H1 (cell line): ENCODE measurements at places on chromosomes 4 and X. TPM values are rescaled to one million over a fixed set of nuclear protein-coding genes. Genes with fewer than 3 reads are reported as not detected.

- H3K4me1 ChIP-seq, result peaks cover 18% of the 10 kb centered on the region
- 0 out of 2 replicates have a peak, but pooled peaks cover 2% of the 10 kb centered on the region for H3K27me3 ChIP-seq
- peak overlapping the region; percentile 56; the same call in 1 of the 2 replicates for H3K4me3 ChIP-seq
Measured at GRCh38 chrX:68913249-68913547, 84.4 kb downstream of the EFNB1 start.

GRCh38 chrX:49309401-49309981 lies 6.0 kb downstream of the GAGE10 start:
- peak; percentile 29 for DNase-seq
- peak overlapping the region; percentile 86; the same call in 1 of the 2 replicates for H3K27ac ChIP-seq
- peaks cover 22% of the 10 kb centered on the region for H3K4me1 ChIP-seq
- H3K27me3 ChIP-seq, result no peaks in the 10 kb centered on the region

GRCh38 chr4:184346682-184347081 lies 127.7 kb downstream of the IRF2 start:
- H3K4me1 ChIP-seq, result peaks cover 18% of the 10 kb centered on the region
- peak overlapping the region; percentile 68; the same call in 1 of the 2 replicates for H3K27ac ChIP-seq
- DNase-seq, result no peak
- no peaks in the 10 kb centered on the region for H3K27me3 ChIP-seq
- H3K4me3 ChIP-seq, result no peak overlapping the region

DNA sequence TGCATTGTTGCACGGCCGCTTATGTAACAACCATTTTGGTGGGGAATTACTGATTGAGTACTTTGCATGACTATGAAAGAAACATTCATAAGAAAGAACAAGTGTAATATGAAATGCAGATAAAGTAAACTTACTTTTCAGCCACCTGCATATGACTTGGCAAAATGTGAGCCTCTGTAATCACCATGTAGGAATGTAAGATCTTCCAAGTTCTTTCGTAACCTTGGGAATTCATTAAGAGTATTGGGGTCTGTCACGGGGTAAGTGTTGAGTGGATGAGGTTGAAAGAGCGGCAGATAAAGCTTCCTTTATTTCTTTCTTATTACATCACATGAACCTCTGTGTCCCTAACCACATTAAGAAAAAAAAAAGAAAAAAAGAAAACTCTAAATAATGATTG lies 348.5 kb upstream of the NR3C2 start:
- H3K27me3 ChIP-seq, result no peaks in the 10 kb centered on the region
- no peak overlapping the region for H3K4me3 ChIP-seq
- peaks cover 2% of the 10 kb centered on the region; the same call in 1 of the 2 replicates for H3K4me1 ChIP-seq
- H3K27ac ChIP-seq, result no peak overlapping the region
- no peak for DNase-seq

DNA sequence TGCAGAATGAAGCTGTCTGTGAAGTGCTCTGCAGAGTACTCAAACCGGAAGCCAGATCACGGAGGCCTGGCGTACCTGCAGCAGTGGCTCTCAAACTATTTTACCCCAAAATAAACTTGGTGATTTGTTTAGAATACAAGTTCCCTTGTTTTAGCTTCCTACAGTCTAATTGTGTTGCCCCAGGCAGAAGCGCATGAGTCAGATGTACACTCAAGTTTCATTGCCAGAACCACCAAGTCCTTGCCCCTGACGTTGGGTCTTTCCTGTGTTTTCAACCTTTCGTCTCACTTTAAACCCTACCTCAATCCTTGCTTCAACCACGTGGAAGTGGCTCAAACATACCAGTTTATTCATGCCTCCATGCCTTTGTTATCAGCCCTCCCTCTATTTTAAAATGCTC lies 66.2 kb upstream of the SLC7A11 start:
- H3K4me1 ChIP-seq, result no peaks in the 10 kb centered on the region
- H3K4me3 ChIP-seq, result no peak overlapping the region
- no peaks in the 10 kb centered on the region for H3K36me3 ChIP-seq
- DNase-seq, result no peak

- no peak overlapping the region for H3K4me3 ChIP-seq
- no peak overlapping the region for H3K27ac ChIP-seq
- H3K36me3 ChIP-seq, result no peaks in the 10 kb centered on the region
Measured at GRCh38 chrX:25154168-25154567, 138.4 kb upstream of the ARX start.

DNA sequence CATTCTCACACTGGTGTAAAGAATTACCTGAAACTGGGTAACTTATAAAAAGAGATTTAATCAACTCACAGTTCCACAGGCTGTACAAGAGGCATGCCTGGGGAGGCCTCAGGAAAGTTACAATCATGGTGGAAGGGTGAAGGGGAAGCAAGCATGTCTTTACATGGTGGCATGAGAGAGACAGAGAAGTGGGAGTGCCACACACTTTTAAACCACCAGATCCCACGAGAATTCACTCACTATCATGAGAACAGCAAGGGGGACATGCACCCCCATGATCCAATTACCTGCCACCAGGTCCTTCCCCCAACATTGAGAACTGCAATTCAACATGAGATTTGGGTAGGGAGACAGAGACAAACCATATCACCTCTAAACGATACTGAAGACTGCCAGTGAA lies 23.0 kb downstream of the EPGN start:
- H3K4me1 ChIP-seq, result no peaks in the 10 kb centered on the region
- no peak for DNase-seq
- H3K4me3 ChIP-seq, result no peak overlapping the region
- H3K27ac ChIP-seq, result no peak overlapping the region
- no peaks in the 10 kb centered on the region for H3K36me3 ChIP-seq

GRCh38 chr4:3262208-3263052 lies 13.5 kb downstream of the MSANTD1 start:
- H3K4me1 ChIP-seq, result no peaks in the 10 kb centered on the region
- H3K4me3 ChIP-seq, result no peak overlapping the region
- no peak overlapping the region for H3K27ac ChIP-seq
- no peaks in the 10 kb centered on the region for H3K27me3 ChIP-seq
- no peaks in the 10 kb centered on the region for H3K36me3 ChIP-seq
- DNase-seq, result no peak

- H3K4me3 ChIP-seq, result no peak overlapping the region
- no peaks in the 10 kb centered on the region for H3K36me3 ChIP-seq
- no peaks in the 10 kb centered on the region for H3K4me1 ChIP-seq
Measured at GRCh38 chr4:160514126-160514525, 1411.2 kb downstream of the RAPGEF2 start.

DNA sequence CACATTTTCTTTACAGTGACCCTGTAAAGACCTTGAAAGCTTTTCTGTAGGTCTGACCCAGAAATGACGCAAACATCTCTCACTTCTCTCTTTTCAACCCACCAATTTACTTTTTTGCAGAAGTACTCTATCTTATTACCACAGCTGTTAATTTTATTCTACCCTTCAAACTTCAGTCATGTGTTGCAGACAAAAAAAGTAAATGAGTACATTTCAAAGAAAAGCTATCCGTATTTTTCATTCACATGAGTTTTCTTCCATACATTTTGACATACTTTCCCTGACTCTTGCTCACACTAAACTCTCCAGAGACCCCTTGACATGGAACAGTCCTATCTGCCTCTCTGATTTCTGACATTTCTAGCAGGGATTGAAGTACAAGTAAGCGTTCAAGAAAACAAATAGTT lies 51.7 kb downstream of the SLC7A11 start:
- no peak overlapping the region for H3K4me3 ChIP-seq
- no peaks in the 10 kb centered on the region for H3K36me3 ChIP-seq
- no peaks in the 10 kb centered on the region for H3K4me1 ChIP-seq
- no peak for DNase-seq
- H3K27ac ChIP-seq, result no peak overlapping the region

- H3K4me1 ChIP-seq, result no peaks in the 10 kb centered on the region; the same call in 1 of the 2 replicates
- no peak for DNase-seq
- H3K27ac ChIP-seq, result no peak overlapping the region
- H3K4me3 ChIP-seq, result no peak overlapping the region
- H3K36me3 ChIP-seq, result peaks cover 3% of the 10 kb centered on the region; the same call in 1 of the 2 replicates
Measured at GRCh38 chr4:153512952-153513500, 46.9 kb downstream of the TMEM131L start.

GRCh38 chrX:53133400-53133799 lies 39.5 kb downstream of the KANTR start:
- no peaks in the 10 kb centered on the region for H3K36me3 ChIP-seq
- no peak overlapping the region for H3K27ac ChIP-seq
- no peak overlapping the region for H3K4me3 ChIP-seq
- no peaks in the 10 kb centered on the region for H3K27me3 ChIP-seq
- DNase-seq, result no peak

DNA sequence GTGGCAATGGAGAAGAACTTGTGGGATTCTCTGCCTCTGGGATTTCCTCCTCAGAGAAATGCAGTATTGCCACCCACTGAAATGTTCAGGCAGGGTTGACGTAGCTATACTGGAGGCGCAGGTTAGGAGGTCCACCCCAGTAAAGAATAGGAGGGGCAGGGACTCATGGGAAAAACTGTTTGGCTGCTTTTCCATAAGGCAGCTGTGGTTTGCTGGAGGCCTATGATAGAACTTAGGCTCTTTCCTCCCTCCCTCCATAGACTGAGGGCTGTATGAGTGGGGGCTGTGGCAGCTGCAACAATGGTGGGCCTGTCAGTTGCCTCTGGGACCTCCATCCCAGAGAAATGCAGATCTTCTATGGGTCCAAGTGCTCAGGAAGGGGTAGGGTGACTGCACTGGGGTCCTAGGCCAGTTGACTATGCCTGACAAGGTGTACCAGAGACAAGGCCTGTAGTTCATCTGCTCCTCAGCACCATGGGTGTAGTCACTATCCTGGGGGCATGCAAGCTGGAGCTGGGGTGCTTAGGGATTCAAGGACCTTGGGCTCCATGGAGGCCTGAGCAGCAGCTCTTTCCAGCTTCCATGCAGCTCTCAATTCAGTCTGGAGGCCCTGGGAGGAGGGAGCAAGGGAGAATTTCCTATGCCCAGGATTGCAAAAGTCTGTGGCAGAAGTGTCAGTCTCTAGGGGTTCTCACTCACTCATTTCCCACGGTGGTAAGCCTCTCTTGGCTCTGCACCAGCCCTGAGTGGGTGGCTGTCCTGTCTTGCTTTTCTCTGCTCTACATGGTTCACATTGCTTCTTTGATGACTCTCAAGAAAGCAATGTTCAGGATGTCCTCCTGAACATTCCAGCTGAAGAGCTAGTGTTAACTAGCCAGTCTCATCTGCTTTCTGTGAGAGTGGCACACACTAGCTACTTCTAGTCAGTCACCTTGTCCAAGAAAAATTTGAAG lies 353.0 kb downstream of the IDS start:
- no peaks in the 10 kb centered on the region for H3K4me1 ChIP-seq
- H3K27ac ChIP-seq, result no peak overlapping the region
- no peaks in the 10 kb centered on the region for H3K36me3 ChIP-seq
- DNase-seq, result no peak
- H3K4me3 ChIP-seq, result no peak overlapping the region
- no peaks in the 10 kb centered on the region for H3K27me3 ChIP-seq

- H3K4me3 ChIP-seq, result no peak overlapping the region
- H3K4me1 ChIP-seq, result no peaks in the 10 kb centered on the region
- H3K36me3 ChIP-seq, result no peaks in the 10 kb centered on the region
Measured at GRCh38 chr4:32140636-32141035, 1420.5 kb downstream of the PCDH7 start.

GRCh38 chr4:174663216-174663615 lies 140.9 kb upstream of the HPGD start:
- H3K27ac ChIP-seq, result no peak overlapping the region
- no peaks in the 10 kb centered on the region for H3K27me3 ChIP-seq
- no peak overlapping the region for H3K4me3 ChIP-seq
- H3K4me1 ChIP-seq, result no peaks in the 10 kb centered on the region
- H3K36me3 ChIP-seq, result no peaks in the 10 kb centered on the region

DNA sequence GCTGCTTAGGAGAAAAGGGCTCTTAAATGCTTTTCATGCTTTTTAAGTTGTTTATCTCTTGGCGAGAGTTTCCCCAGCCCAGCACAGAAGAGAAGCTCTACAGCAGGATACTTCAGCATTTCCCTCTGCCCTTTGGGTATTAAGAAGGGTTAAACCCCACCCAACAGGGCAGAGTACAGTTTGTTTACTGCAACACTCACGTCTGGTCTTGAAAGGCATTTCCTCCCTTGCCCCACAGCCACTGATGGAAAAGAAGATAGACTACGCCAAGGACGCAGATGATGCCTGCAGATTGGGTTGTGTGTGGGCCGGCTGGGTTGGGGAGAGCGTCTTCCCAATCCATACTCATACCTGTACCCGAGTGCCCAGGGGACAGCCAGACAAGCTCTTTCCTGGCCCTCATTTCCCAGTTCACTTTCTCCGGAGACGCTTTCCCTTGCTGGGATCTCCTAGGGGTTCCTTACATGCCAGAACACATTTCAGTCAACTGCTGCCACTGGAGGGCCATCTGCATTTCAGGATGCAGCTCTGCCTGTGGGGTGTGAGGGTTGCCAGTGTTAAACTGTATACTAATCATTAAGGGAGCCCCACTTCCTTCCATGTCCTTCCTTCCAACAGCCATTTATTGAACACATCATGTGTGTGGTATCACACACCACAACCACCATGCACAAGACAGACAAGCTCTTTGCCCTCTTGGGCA lies 96.5 kb upstream of the DHX15 start:
- H3K4me3 ChIP-seq, result no peak overlapping the region
- no peaks in the 10 kb centered on the region for H3K36me3 ChIP-seq
- H3K27ac ChIP-seq, result no peak overlapping the region
- H3K27me3 ChIP-seq, result no peaks in the 10 kb centered on the region

- H3K27me3 ChIP-seq, result no peaks in the 10 kb centered on the region
- no peaks in the 10 kb centered on the region for H3K4me1 ChIP-seq
- no peak overlapping the region for H3K27ac ChIP-seq
- DNase-seq, result no peak
Measured at GRCh38 chrX:9663216-9663615, 102.4 kb downstream of the GPR143 start.

GRCh38 chrX:13499736-13500135 lies 69.7 kb upstream of the EGFL6 start:
- H3K4me3 ChIP-seq, result no peak overlapping the region
- H3K4me1 ChIP-seq, result no peaks in the 10 kb centered on the region
- no peak for DNase-seq

DNA sequence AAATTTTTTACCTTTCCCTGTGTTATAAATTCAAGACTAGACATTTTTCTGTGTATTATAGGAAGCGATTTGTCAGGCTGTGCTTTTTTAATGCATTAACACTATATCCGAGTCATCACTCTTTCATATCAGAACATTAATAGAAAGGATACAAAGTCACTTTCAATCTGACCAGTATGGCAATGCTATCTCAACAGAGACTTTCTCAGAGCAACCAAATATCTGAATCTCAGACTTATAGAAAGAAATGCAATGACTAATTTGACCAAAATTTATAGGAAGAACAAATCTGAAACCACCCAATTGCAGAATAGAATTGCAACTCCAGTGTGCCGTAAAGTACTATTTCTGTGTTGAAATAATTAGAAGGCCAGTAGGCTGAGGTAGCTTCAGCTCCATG lies 473 bp upstream of the TKTL2 start:
- H3K4me1 ChIP-seq, result no peaks in the 10 kb centered on the region
- no peak for DNase-seq
- H3K27ac ChIP-seq, result no peak overlapping the region
- H3K36me3 ChIP-seq, result no peaks in the 10 kb centered on the region
- no peak overlapping the region for H3K4me3 ChIP-seq

GRCh38 chr4:121597346-121597934 lies 99.3 kb downstream of the ANXA5 start:
- no peaks in the 10 kb centered on the region for H3K27me3 ChIP-seq
- H3K27ac ChIP-seq, result no peak overlapping the region
- no peaks in the 10 kb centered on the region for H3K36me3 ChIP-seq
- no peak for DNase-seq

Gene NHS
- total RNA-seq, result 6.6 and 6.7 TPM in 2 replicates

Gene ZNF157
- 2.0 and 2.2 TPM in 2 replicates for total RNA-seq

Gene UGT2B7
- not detected in 2 replicates for total RNA-seq

Gene C4orf17
- not detected in 2 replicates for total RNA-seq

Gene FAM47A
- not detected in 2 replicates for total RNA-seq

Gene GAR1
- total RNA-seq, result 37.5 and 37.9 TPM in 2 replicates

Gene FRMD7
- not detected in 2 replicates for total RNA-seq

Gene SASH3
- not detected in 2 replicates for total RNA-seq

Gene USP17L11
- not detected in 2 replicates for total RNA-seq

Gene NLGN4X
- 104 and 112 TPM in 2 replicates for total RNA-seq

Gene XAGE2
- total RNA-seq, result not detected in 2 replicates
